ENCODE measurements at places on chromosomes 7 and 10.
A peak's percentile ranks its signal among the peaks of the same experiment; 100 is the strongest.

- no peak for DNase-seq
Observed at GRCh38 chr7:120170834-120171233, 102.1 kb upstream of the KCND2 start.

- DNase-seq: no peak
Observed at GRCh38 chr10:65675236-65675635, 1250.6 kb upstream of the LRRTM3 start.

GRCh38 chr7:155872678-155873369 is 60.6 kb upstream of the SHH start:
- no peak for DNase-seq

DNA sequence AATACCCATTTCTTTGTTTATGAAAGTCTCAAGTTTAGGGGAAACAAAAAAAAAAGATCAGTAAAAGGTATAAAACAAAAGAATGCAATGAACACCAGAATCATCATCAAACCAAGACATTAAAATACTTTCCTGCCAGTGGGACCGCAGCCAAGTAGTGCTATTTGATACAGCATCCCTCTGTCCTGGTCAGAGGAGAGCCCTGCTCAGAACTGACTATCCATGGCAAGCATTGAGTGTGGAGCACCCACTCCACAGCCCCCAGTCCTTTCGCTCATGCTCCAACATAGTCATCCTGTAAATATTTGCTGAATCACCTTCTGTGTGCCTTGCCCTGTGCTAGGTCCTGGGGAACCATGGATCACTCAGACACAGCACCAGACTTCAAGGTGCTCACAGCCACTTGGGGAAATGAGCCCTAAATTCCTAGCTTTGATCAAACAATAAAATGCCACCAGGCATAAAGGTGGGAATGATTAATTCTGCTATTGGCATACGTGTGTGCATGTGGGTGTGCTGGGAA is 213.6 kb upstream of the TBX20 start:
- DNase-seq: no peak

DNA sequence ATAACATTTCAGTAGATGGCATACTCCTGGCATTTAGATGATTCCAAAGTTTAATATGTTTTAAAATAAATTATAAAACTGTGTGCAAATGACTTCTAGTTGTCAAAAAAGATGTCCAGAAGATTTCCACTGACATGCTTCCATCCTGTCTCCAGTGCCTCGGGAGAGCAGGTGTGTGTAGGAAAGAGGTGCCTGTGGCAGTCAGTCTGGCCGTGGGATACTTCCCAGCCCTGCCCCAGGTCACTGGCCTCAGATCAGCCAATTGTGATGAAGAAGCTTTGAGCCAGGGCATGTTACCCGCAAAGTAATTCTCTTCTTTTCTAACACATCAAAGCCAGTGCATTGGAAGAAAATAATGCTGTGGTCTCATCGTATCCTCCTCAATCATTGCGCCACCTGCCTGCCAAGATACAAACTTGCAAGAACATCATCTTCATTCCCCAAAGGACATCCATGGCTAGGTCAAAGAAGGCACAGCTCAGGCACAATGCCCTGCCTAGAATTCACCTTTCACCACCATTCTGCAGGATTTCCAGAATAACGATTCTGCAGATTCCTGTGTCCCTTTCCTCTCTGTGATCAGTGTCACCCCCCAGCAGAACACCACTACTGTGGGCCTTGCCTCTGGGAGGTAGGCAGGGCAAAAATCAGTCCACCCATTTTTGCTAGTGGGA is 6.3 kb upstream of the KCNMA1 start:
- no peak for DNase-seq

GRCh38 chr10:88195841-88196240 is 332.4 kb downstream of the PTEN start:
- no peak for DNase-seq

GRCh38 chr7:111006691-111007090 is 84.2 kb upstream of the LRRN3 start:
- no peak for DNase-seq

DNA sequence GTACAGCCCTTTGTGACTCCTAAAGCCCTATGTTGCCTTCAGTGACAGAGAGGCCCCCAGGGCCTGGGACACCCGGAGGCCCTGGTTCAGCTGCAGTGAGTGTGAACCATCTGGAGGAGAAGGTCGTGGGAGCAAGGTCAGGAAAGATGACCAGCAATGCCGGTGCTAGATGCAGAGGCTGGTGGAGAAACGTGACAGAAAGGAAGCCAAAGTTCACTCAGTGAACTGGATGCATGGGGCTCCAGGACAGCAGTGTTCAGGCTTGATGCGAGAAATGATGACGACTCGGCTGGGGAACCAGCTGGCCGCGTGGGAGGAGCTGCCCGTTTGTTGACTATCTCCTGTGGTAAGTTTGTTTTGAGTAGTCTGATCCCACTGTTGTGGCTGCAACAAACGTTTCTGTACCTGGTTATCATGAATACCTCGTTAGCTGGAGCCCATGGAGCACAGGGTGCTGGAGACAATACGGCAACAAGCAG is 54.1 kb upstream of the MKRN1 start:
- peak; percentile 86 for DNase-seq

- DNase-seq: no peak
Observed at GRCh38 chr7:29216128-29216527, 21.6 kb downstream of the CHN2 start.

DNA sequence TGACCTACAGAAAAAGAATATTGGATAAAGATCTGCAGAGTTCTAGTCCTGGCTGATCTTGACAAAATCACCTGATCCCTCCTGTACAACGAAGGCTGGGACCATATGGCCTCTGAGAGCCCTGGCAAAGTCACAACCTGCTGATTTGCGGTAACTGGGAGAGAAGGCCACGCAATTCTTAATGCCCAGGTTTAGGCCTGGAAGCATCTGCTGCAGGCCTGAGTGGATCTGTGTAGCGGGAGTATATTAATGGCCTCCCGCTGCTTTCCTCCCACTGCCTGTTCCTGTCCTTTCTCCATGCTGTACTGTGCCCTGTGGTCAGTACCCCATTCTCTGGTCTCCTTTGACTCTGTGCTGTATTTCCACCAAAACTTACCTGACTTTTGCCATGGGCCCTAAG is 24.2 kb downstream of the AKR1B1 start:
- DNase-seq: peak; percentile 11

- DNase-seq: no peak
Observed at GRCh38 chr10:70847659-70848360, 32.1 kb downstream of the SGPL1 start.

- DNase-seq: no peak
Observed at GRCh38 chr10:77348751-77349150, 288.9 kb downstream of the KCNMA1 start.

GRCh38 chr7:138289864-138290263 is 170.2 kb upstream of the TRIM24 start:
- no peak for DNase-seq

DNA sequence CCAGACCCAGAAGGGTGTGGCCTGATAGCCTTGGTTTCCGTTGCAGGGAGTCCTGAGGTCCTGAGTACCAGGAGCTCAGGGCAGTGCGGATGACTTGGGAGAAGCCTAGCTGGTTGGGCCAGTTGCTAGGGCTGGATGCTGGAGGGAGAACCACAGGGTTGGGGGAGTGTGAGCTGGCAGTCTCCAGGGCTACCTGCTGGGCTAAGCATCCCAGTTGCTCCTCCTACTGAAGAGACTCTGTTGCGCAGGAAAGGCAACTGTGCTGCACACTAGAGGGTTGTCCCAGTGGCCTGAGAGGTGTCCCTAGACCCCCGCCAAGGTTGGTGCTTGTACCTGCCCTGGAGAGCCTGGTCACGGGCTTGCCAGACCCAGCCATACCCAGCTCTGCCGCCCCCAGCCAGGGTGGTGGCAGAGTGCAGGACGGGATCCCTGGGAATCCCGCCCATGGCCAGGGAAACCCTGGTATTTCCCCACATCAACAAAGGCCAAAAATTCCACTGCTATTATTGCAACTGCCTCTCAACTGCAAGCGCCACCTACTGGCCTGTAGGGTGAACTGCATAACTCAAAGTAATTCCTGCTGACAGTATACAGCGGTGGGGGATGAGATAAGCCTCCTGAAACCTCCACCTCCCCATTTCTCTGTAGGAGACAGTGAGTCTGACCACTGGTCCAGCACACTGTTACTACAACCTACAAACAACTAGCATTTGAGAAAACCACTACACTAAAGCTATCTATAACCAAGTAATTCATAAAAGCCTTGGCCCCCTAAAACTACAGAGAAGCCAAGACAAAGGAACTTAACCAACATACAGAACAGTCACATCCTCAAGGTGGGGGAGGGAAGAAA is 67.6 kb upstream of the DDC start:
- peak; percentile 31 for DNase-seq

GRCh38 chr7:66140924-66141323 is 26.3 kb downstream of the CRCP start:
- peak; percentile 66 for DNase-seq

DNA sequence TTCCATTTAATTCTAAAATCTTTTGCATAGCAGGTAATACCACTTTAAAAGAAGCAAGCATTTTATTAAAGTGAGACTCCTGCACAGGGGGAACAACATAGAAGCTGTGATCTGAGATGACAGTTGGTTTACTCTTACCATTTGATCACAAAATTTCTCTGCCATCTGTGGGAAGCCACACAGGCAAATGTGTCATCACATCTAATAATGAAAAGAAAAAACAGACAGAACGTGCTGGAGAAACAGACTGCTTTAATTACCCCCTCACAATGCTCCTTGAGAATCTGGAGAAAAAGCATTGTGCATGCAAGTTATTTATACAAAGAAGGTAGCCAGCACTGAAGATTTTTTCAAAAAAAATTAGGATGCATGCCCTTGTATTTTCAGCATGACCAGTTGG is 165.2 kb upstream of the PTER start:
- no peak for DNase-seq

DNA sequence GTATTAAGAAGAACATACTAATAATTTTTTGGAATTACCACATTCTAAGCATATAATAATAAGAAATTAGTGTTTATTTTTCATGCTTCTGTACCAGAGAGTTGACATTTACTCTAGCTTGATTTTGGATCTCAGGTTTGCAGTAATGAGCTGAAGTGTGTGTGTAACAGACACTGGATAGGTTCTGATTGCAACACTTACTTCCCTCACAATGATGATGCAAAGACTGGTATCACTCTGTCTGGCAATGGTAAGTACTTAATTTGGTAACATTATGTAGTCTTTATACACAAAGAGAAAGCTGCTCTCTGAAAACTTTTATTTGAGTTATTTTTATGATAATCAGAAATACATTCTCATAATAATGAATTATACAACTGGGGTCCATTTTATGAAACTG is 54.1 kb downstream of the SRI start:
- DNase-seq: no peak

- no peak for DNase-seq
Observed at GRCh38 chr7:108167460-108167859, 37.3 kb upstream of the LAMB4 start.

GRCh38 chr10:32846974-32847373 is 111.1 kb downstream of the ITGB1 start:
- DNase-seq: no peak

GRCh38 chr10:80647173-80647833 is 109.6 kb downstream of the SH2D4B start:
- DNase-seq: no peak

All from kidney (tissue), 22 donors.